Stomach (tissue), 19 donors: ENCODE measurements at places on chromosomes 5 and 9. TPM values are rescaled to one million over a fixed set of nuclear protein-coding genes. Genes with fewer than 3 reads are reported as not detected.
A peak's percentile ranks its signal among the peaks of the same experiment; 100 is the strongest.

HNRNPH1 gene
- 87.5 TPM for polyA plus RNA-seq

- DNase-seq = no peak
These were observed 29.0 kb downstream of the DCTN4 start for GRCh38 chr5:150729859-150730258.

F12 gene
- 13.6 TPM for polyA plus RNA-seq

DNA sequence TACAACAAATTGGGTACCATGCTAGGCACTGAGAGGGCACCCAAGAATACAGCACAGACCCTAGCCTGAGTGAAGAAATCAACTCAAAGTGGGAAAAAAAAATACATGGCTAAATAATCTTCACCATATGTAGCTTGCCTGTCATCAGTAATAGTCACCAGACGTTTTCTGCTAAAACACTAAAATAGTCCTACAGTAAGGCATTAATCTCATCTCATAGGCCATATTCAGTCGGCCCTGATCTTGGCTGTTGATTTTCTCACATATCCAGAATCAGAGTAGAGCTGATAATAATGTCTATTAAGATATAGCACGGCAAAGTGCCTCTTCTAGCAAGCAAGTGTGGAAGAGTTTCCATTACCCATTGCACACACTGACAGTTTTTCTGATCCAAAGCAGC lies 322.1 kb upstream of the SLC30A5 start:
- DNase-seq = no peak

DNA sequence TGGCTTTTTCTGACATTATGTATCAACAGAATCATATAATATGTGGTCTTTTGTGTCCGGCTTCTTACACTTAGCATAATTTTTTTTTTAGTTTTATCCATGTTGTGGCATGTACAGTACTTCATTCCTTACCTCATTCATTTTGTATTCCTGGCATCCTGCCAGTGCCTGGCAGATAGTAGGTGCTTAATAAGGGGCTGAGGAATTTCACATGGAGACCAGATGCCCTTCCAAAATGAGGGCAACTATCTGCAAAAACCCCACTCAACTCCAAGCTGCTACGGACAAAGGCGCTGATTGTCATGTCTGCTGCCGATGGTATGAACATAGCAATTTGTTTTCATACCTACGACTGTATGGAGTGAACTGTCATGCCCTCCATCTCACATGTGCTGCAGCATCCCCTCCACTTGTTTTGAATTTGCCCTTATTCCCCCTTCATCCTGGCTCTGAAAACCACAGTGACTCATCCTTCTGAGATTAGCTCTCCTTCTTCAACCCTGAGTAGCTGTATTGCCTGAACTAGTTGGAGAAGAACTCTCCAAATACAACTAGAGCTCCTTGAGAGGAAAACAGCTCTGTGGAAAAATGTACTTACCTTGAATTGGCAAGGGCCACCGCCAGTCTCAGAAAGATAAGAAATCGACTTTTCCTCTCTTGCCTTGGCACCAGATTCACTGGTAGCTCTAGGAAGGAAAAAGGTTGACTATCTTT lies 41.3 kb upstream of the FOXE1 start:
- no peak for DNase-seq

DNA sequence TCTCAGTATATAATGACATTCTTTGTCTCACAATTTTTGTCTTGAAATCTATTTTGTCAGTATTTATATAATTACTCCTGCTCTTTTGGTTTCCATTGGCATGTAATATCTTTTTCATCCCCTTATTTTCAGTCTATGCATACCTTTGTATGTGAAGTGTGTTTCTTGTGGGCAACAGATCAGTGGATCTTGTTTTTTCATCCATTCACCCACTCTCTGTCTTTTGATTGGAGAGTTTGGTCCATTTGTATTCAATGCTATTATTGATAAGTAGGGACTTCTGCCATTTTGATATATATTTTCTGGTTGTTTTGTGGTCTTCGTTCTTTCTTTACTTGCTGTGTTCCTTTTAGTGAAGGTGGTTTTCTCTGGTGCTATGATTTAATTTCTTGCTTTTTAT lies 10.9 kb downstream of the RIC1 start:
- no peak for DNase-seq

PCDHGC3 gene
- 20.0 TPM for polyA plus RNA-seq

DNA sequence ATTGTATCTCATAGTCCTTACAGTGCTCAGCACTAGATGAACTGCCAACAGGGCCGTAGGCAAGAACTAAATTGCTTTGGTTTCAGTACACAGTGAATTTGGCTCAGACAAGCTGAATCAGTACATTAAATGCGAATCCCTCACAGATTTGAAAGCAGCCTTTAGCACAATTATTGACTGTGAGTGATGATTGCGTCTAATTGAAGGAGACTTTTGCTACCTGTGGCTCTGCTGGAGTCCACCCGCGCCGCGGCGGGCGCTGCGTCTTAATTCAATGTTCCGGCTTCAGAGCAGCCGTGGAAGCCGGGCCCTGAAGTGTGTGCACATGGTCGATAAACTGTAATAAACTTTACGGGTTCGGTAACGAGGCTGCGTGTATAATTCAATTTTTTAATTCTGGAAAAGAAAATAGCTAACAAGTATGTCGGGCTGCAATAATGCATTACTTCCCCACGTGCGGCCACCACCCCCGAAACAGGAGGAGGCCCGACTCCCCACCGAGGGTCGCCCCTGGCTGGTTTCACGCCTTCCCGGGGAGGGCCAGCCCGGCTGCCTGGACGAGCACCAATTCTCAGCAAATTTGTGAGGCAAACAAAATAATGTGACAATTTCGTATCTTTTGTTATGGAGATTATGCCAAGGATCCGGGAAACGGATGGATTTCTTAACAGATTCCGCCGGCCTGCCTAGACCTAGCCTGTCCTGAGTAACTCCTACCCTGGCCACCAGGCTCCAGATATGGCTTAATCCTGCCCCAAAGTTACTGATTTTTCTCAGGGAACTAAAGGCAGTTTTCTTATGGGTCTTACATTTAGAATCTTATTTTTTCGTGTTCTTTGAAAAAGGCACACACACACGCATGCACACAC lies 269.4 kb upstream of the IRX1 start:
- DNase-seq = peak; percentile 23

DNA sequence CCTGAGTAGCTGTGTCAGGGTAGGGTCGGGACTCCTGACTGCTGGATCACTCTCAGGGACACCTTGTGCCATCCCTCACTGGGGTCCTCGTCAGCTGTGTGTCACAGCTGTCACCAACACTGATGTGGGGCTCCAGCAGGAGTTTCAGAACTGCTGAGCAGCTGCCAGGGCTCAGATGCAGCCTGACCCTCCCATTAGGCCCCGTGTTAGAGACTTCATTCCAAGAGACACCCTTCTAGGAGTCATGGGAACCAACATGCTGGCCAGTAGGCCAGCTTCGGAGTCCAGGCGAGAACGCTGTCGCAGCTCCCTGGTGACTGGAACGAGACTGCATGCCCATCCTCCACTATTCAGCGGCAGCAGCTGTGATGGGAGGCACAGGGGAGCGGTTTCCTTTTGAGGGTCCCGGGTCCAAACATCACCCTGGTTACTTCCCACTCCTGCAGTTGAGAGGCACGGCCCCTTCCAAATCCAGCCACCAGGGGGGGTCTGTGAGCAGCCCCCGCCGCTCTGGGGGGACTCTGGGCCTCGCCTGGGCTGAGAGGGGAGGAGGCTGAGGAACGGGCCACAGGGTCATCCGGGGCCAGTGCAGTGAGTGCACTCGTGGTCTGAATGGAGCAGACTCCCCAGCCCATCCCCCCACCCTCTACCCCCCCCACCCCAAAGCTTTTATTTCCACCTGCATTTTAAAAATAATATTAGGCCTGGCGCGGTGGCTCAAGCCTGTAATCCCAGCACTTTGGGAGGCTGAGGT lies 12.6 kb upstream of the TCF7 start:
- peak; percentile 67 for DNase-seq

DNA sequence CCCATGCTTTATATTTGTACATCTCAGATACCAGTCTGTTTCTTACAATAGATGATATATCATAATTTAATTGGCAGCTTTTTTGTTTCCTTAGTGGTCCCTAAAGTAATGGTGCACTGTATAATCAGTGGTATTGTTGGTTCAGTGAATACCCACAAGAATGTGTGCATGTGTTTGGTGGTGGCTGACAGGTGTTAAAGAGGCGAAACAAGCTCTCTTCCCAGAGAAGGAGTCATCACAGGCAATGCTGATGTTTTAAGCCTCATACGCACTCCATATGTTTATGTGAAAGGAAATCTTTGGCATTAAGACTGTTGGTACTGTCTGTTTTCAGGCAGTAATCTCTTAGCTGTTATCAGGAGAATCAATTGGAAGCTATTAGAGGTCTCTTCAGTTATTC lies 49.2 kb upstream of the KIAA1958 start:
- no peak for DNase-seq

- DNase-seq = no peak
These were observed 8.2 kb downstream of the UNC5A start for GRCh38 chr5:176818391-176819098.

C9 gene
- polyA plus RNA-seq = not detected

GRXCR2 gene
- polyA plus RNA-seq = not detected

DNA sequence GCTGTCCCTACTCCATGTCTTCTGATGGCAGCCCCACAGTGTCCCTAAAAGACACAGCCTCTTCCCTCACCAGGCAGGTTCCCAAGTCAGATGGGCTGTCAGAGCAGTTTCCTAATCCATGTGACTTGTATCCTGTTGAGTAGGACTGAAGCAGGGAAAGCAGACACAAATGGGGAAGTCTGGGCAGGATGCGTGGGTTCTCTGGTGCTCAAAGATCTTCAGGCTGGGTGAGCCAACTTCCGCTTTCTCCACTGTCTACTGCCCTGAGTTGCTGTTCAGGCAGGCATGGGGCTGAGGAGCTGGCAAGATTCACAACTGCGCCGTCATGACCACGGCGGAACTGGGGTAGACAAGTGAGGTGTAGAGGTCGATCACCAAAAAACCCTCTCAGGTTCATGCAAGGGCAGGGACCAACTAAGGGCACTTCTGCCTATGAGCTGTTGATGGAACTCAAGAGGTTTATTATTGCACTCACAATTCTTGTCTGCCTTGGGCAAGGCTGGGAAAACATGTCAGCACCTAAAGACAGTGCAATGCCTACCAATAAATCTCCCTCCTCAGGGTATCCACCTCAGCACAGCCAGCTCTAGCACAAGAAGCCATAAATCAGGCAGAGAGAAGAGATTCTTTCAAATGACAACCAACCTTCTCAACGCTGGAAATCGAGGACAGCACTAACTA lies 83.4 kb downstream of the RAPGEF1 start:
- DNase-seq = peak; percentile 62

DNA sequence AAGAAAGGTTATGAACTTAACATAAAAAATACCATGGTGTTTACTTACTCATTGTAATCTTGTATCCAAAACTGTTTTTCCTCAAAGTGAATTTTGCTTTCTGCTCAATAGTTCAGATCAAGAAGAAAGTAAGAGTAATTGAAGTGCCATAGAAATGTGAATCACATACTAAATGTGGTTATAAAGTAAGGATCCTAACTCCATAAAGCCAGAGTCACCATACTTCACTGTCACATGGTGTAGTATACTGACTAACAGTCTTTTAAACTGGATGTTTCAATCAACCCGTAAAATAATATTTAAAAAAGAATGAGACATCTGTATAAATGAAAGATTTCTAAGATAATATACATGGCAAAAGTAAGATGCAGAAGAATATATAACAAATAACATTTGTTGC lies 72.1 kb downstream of the NIPBL start:
- no peak for DNase-seq

MARVELD2 gene
- 4.0 TPM for polyA plus RNA-seq

DNA sequence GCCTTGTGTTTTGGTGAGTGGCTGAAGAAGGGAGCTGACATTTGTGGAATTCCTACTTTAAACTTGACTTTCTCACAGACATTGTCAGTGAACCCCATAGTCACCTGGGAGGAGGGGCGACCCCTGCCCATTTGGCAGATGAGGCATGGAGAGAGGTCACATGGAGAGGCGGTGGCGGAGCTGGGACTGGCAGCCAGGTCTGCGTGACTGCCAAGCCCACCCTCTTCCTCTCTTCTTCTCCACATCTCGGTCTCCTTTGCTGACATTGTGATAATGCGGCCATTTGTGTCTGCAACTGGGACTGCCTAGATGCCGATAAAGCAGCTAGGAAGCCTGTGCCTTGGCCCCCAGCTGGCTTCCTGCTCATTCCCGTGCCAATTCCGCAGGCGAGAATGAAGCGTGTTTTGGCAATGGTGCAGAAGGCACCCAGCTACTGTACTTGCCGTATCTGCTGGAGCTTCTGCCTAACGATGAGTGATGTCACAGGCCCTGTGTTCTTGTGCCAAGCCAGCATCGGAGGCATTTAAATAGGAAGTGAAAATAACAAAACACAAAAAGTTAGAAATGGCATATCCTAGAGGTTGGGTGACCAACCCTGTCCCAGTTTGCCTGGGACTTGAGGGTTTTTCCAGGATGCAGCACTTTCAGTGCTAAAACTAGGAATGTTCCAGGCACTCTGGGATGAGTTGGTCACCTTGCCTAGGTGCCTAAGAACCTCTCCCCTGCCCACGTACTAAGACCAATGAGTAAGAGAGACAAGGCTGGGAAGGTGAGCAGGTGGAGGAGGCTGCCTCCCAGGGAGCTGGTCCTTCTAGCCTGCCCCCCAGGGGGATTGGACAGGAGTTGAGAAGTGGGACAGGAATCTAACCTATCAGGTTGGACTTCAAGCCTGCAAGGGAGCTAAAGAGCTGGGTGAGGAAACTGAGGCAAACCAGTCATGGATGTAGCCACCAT lies 23.6 kb downstream of the OLFML2A start:
- DNase-seq = no peak

SLC2A8 gene
- 12.9 TPM for polyA plus RNA-seq

GRCh38 chr5:96966801-96967200 lies 30.9 kb downstream of the LNPEP start:
- DNase-seq = no peak

- no peak for DNase-seq
These were observed 331.5 kb downstream of the PIK3R1 start for GRCh38 chr5:68547056-68547455.

- DNase-seq = no peak
These were observed 141.1 kb downstream of the SPATA31D1 start for GRCh38 chr9:82129708-82130107.

DNA sequence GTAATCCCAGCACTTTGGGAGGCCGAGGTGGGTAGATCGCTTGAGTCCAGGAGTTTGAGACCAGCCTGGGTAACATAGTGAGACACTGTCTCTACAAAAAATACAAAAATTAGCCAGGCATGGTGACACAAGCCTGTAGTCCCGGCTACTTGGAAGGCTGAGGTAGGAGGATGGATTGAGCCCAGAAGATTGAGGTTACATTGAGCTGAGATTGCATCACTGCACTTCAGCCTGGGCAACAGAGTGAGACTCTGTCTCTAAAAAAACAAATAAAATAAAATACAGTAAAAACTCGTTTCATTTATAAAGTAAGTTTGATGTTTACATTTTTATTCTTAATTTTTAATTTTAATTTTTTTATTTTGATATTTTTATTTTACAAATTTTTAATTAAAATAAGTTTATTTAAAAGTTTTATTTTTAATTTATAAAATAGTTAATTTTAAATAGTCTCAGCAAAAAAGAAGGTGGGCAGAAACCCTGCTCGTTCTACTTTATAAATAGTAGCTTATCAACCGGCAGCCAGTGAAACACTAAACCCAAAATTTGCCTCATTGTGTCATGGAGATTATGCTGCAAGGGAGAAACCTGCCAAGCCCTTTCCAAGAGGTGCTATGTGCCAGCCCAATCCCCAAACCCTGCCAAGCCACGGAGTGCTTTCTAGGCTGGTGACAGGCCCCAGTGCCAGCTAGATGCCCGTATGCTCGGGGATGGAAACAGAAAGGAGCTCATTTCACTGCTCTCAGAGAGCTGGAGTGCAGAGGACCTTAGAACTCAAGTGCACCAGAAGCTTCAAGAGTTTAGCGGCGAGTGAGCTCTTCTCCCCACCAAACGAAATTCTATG lies 38.9 kb downstream of the SERINC5 start:
- DNase-seq = peak; percentile 47
